Glutamatergic neuron (in vitro differentiated cells): ENCODE measurements at places on chromosomes 2 and 18. TPM values are rescaled to one million over a fixed set of nuclear protein-coding genes. Genes with fewer than 3 reads are reported as not detected.

The IL1RL2 gene
- not detected for total RNA-seq

The TSPYL6 gene
- total RNA-seq: 0.27 TPM

The GLI2 gene
- total RNA-seq: 3.9 TPM

The AGXT gene
- total RNA-seq: not detected

The CCDC148 gene
- total RNA-seq: 1.8 TPM

The RRM2 gene
- total RNA-seq: 21.2 TPM

DNA sequence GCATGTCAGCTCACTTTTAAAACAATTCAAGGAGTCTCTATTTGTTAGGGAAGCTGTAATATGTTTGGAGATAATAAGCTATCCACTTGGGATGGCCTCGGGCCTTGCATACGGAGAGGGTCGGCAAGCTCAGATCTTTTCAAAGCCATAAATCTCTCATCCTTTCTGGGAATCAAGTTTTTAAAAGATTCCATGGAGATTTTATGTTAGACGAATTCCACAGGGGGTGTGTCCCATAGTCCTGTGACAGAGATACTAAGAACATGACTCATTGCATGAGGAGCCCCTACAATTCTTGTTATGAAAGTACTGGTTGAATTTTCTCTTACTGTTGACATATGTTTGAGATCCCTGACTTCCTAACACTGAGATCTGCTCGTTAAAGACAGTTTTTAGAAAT is 108.7 kb downstream of the FEZ2 start:
- DNase-seq: no peak

- no peak for DNase-seq
Measured at GRCh38 chr18:63373161-63373560, 6.2 kb upstream of the KDSR start.

DNA sequence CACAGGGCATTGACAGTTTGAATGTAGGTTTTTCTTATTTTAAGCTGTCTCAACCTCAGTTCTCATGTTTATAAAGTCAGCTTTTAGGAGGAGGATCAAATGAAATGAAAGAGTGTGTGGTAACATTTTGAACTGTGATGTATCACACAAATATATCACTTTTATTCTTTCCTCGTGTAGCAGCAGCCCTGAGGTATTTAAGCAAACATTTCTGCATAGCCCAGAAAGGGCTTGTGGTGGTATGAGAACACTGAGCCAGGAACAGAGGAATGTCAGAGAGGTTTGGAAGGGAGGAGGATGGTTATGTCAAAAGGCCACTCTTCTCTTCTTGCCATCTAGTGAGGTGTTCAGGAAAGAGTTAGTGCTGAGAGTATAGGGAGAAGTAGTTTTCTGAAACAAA is 150.2 kb downstream of the PARD3B start:
- no peak for DNase-seq

GRCh38 chr2:40535972-40536371 is 84.1 kb upstream of the SLC8A1 start:
- DNase-seq: no peak
